ENCODE measurements at places on chromosomes 12 and 14.

GRCh38 chr14:44912041-44912869 lies 49.5 kb downstream of the KLHL28 start:
- peak; percentile 13 for DNase-seq

DNA sequence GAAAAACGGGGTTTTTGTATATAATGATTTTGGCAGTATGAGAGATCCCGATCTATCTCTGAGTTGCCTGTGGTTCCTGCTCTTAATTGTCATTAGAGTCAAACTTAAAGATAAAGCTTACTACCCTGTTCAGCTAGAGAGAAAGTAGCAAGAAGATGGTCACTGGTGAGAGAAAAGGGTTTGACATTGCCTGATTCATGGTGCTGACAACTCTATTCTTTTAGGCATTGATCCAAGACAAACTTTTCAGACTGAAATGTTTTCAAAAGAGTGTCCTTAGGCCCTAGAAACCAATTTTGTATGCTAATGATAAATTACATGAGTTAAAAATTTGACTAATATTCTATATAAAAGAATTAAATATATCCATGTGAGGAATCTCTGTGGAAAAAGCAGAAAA lies 35.1 kb downstream of the PELI2 start:
- DNase-seq: no peak

DNA sequence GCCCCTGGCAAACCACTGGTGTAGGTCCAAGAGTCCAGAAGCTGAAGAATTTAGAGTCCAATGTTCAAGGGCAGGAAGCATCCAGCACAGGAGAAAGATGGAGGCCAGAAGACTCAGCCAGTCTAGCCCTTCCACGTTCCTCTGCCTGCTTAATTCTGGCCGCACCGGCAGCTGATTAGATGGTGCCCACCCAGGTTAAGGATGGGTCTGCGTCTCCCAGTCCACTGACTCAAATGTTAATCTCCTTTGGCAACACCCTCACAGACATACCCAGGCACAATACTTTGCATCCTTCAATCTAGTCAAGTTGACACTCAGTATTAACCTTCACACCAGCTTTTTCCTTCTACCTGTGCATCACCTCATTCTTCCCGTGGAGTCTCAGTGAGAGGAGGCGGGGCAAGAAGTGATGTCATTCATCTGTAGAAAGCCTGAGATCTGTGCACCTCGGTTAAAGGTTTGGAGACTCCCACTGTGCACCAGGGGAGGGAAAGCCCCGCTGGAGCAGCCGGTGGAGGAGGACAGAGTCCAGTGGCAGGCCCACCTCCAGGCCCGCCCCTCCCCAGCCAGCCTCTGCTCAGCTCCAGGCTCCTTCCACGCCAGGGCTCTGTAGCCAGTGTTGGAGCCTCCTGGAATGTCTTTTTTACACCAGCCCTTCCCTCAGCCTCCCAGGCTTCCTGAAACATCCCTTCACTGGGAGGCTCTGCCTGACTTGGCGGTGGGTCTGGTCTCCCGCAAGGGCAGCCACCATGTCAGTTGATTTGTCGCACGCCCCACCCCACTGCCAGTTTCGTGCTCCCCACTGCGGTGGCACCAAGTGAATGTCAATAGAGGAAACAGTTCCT lies 80.1 kb upstream of the DYNC1H1 start:
- DNase-seq: no peak

GRCh38 chr12:52043386-52044212 lies 7.6 kb upstream of the NR4A1 start:
- peak; percentile 73 for DNase-seq

GRCh38 chr14:49594347-49595091 lies 4.2 kb upstream of the LRR1 start:
- DNase-seq: peak; percentile 18

DNA sequence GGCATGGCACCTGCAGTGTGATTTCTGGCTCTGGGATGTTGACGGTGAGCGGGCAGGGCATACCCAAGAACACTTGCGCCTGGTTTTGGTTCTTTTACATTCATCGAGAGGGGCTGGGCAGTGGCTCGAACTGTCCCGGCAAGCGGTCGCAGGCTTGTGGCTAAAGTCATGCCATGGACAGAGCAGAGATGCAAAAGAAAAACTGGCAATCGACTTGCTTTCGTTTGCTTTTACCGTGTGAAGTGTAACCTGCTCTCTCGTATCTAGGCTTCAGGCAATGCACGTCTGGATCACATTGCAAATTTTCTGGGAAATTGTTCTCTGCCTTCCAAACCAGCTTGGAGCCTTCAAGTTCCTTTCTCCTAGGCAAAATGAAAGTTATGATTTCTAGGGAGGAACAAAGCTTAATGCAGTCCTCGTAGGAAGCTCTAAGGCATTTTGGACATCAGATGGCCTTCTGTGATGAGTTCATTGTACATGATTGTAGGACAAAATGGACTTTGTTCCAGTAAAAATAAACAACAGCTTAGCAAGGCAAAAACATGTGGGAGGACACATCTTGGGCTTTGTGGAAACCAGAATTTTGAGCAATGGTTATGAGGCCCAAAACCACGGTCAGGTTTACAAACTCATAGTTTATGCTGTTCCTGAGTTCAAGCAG lies 18.3 kb downstream of the ADGRD1 start:
- peak; percentile 28 for DNase-seq

DNA sequence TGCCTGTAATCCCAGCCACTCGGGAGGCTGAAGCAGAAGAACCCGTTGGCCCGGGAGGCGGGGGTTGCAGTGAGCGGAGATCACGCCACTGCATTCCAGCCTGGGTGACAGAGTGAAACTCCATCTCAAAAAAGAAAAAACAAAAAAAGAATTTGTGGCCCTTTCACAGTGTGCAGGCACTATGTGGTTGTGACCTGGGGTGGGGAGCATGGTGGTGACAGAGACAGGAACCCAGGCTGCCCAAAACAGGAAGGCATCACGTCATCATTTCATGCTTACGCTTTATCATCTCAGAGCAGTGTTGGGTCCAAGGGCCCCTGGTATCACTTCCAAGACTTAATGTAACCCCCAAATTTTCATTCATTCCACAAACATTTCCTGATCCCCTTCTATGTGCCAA lies 175.7 kb upstream of the GSC start:
- no peak for DNase-seq

DNA sequence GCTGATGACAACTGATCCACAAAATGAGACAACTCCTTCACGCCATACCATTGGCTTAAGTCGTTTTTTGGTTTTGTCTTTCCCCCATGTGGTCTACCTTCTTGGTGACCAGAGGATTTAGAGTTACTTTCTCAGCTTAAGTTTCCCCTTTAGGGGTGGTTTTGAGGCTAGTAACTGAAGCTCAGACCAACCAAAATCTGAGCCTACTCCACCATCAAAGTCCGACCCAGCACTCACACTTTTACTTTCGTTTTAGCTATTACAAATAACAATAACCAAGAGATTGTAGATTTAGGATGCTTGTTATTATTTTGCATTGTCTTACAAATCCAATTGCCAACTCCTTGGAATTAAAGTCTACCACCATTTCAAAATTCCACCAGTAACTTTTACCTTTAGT lies 130.6 kb upstream of the MDM1 start:
- DNase-seq: no peak

DNA sequence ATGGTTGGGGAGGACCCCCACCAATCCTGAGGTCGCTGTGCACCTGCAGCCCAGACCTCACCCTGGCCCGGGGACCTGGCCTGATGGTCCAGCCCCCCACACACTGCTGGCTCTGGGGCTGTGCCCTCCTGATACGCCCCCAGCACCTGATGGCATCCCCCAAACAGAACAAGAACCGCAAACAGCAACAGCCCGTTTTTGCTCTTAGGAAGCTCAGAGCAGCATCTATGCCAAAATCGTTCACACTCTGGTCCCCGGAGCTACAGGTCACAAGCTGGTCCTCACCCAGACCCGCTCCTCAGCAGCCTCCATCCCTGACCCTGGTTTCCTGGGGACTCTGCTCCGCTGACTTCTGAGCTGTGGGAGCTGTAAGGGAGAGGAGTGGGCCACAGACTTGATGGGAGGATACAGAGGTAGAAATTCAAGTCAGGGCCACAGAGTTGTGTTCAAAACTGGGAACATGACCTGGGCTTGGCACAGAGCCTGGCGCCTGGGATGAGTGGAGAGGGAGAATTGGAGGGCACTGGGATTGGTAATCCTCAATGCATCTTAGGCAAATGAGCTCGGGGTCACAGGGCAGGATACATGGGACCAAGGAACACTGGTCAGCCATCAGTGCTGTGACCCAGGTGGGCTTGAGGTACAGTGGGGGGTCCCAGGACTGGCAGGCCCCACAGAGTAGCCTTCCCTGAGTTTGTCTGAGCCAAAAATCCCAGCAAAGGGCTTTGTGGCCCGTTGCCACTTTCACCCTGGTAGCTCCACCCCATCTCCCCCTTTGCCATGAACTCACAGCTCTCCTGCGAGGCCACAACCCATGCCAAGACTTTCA lies 170.9 kb upstream of the RTL1 start:
- peak; percentile 39 for DNase-seq

- peak; percentile 27 for DNase-seq
These were observed 164.6 kb downstream of the TMEM117 start for GRCh38 chr12:44000309-44000952.

DNA sequence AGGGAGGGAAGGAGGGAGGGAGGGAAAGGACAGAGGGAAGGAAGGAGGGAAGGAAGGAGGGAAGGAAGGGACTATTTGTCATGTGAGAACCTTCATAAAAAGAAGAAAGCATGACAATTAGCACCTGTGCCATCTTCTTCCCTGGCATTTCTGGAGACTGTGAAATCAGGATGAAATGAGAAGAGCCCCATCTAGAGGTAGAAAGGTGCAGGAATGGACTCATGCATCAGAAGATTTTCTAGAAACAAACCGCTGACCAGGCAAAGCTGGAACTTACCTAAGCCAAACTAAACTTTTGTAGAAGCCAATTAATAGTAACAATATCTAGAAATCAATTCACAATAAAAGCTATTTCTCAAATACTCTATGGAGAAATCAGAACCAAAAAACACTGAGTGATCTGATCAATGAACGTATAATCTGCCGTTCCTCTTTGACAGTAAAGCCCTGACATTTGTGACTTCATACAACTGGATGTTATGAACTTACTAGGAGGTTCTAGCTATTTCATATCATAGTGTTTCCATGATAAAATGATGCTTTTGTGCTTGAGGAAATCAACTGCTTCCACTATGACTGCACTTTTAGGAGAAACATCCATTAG lies 24.4 kb upstream of the CRACR2A start:
- DNase-seq: peak; percentile 53

- DNase-seq: no peak
These were observed 283 bp upstream of the PSMB11 start for GRCh38 chr14:23041729-23042128.

Data from tongue (tissue), 3 donors.